ENCODE measurements at places on chromosomes 1 and 21.

DNA sequence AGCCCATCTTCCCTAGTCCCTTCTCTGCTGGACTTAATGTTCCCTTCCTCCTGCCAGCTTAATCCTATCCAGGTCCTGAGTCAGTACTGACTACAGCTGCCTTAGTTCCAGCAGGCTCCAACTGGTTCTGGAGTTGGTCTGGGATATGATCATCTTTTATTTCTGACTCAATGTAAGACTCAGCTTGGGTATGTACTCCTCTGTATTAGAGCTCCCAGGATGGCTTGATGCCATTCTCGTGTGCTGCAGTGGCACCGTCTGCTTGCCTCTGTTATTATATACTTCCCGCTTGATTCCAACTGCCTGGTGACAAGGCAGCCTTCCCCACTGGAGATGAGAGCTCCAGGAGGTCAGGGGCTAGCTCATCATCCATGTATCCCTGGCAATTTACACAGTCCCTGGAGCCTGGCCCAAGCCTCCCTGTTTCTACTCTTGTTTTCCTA, 164.4 kb upstream of the DPT start:
- no peak for DNase-seq

DNA sequence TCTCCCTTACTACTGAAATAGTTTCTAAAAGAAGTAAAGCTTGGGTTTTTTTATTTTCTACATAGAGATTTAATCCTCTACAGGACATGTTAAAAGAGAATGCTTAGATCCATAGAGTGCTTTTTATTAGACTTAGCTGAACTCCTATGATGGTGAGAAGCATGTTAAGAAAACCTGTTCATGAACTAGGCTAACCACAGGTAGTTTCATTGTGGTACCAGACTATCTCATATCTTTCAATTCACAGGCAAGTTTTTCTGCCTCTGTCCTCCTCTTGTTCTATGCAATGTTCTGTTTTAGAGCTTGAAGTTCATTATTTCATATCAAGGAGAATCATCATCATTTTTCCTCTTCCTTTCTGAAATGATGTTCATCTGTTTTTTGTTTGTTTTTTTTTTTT, 65.4 kb downstream of the ELAVL4 start:
- no peak for DNase-seq

GRCh38 chr1:18599086-18599485, 31.6 kb upstream of the PAX7 start:
- DNase-seq, result no peak

DNA sequence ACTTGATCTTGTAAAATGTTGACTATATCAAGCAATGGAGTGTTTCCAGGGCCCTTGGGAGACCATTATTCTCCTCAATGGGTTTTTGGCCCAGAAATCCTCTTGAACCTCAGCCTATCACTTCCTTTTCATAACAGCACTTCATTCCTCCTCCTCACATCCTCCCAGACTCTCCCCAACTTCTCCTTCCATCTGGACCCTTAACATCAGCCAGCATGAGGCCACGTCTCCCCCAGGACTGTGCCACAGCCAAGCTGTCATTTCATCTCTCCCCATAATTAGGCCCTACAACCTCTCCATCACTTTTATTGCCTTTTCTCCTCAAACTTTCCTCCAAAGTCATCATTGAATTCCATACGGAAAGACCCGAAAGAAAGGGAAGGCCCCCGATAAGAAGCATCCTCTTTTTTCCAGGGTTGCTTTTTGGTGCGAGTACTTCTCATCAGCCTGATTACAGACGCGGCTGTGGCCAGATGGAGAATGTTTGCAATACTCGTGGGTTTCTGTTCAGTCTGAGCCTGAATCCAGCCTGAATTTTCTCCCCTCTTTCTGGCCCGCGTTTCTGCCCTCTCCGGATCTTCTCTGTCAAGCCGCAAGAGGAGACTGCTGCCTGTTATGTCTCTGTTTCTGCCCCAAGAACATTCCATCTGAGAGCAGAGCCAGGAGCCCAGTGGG, 52.7 kb upstream of the SLC25A33 start:
- DNase-seq, result no peak

GRCh38 chr1:156894711-156895454, 1.4 kb downstream of the PEAR1 start:
- no peak for DNase-seq

DNA sequence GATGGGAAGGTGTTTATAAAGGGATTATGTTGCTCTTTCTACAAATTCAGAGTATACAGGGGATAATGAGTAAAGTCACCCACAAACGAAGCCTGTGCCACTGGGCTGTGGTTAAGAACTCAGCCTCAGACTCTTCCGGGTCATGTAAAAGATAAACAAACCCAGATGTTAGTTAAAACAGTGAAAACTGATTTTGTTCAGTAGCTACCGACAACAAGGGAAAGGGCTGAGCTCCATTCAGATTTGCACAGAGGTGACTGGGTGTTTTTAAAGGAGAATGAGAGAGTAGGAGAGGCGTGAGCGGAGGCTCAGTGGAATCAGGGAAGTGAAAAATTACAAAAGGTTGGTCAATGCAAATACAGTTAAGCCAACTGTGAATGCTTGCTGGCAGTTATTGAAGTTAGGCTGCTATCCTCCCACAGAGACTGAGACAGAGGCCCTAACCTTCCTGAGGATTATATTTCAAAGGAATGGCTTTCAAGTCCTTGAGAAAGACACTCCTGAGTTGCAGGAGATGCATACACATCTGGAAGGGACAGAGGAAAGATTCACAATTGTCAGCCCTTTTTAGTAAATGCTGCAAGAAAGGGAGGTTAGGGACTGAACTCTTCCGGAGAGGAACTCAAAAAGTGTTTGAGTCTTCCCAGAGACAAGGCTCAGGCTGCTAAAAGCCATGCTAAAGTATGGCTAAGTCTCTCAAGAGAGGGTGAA, 29.9 kb upstream of the SAMD13 start:
- no peak for DNase-seq

Measured in activated T-cell treated with anti-CD3 and anti-CD28 coated beads, Interleukin-2, amount 50 U/mL, for 24 hours (primary cell).